Retinal pigment epithelial cell (primary cell): ENCODE measurements at places on chromosomes 12 and 14.
A peak's percentile ranks its signal among the peaks of the same experiment; 100 is the strongest.

- peak; percentile 54 for DNase-seq
Measured at GRCh38 chr14:37819155-37820015, 224.0 kb downstream of the TTC6 start.

- DNase-seq = no peak
Measured at GRCh38 chr14:100779691-100780080, 46.2 kb upstream of the MEG3 start.

GRCh38 chr12:92533280-92533890, 169.4 kb upstream of the PLEKHG7 start:
- no peak for DNase-seq

DNA sequence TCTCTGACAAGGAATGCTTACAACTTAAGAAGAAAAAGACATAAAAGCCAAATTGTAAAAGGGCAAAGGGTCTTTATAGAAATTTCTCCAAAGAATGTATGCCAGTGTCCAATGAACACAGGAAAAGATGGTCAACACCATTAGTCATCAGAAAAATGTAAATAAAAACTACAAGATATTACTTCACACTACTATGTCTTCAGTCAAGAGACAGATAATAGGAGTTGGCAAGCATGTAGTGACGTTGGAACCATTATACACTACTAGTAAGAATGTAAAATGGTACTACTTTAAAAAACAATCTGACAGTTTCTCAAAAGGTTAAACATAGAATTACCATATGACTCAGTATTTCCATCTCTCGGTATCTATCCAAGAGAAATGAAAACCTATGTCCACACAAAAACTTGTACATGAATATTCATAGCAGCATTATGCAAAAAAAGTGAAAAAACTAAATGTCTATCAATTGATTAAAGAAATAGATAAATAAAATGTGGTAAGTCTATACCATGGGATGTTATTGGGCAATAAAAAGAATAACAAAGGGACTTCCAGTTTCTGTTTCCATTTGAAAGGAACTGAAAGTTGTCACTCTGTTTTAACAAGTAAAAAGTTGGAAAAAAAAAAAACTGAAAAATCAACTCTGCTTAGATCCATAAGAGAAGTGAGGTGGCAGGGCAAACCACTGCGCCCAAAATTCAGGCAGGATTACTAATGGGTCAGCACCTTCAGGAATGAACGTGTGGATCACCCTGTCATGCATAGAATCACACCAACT, 69.8 kb downstream of the ALG10B start:
- DNase-seq = no peak

- DNase-seq = peak; percentile 69
Measured at GRCh38 chr12:97556302-97556779, 93.7 kb downstream of the RMST start.

DNA sequence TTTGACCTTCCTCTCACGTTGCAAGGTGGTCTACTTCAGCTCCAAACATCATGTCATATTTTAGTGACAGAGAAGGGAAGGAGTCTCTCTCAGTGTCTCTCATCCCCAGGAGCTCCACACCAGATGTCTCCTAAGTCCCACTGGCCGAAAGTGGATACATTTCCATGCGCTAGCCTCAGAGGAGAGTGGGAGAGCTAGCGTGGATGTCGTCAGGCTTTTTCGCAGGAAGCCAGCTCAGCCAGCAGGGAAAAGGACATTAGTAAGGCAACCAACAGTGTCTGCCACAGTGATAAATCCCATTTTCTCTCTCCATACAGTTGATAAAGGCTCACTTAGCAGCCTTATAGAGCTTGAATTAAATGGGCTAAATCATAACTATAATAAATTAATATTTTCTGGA, 155.7 kb downstream of the PELI2 start:
- DNase-seq = no peak

GRCh38 chr12:129693731-129694130, 210.1 kb downstream of the TMEM132D start:
- no peak for DNase-seq
